Mammary epithelial cell (primary cell): ENCODE measurements at places on chromosomes 2 and 18. TPM values are rescaled to one million over a fixed set of nuclear protein-coding genes. Genes with fewer than 3 reads are reported as not detected.

- DNase-seq = no peak
These were observed 574 bp upstream of the NCL start for GRCh38 chr2:231464576-231465540.

DNA sequence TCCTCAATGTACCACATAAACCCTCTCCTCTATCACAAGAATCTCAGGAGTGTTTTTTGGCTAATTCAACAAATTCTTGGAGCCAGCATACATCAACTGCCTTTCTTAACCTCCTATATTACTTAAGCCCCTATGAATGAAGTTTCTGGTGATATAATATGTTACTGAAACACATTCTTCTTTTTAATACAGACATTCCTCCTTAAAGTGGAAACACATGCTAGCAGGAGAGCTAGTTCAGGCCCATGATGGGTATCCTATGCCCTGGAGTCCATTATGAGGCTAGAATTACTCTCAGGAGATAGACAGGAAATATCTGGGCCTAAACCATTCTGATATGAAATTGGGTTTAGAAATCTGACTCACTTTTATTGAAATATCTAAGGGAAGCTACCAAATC, 26.6 kb upstream of the RMDN2 start:
- DNase-seq = no peak

DNA sequence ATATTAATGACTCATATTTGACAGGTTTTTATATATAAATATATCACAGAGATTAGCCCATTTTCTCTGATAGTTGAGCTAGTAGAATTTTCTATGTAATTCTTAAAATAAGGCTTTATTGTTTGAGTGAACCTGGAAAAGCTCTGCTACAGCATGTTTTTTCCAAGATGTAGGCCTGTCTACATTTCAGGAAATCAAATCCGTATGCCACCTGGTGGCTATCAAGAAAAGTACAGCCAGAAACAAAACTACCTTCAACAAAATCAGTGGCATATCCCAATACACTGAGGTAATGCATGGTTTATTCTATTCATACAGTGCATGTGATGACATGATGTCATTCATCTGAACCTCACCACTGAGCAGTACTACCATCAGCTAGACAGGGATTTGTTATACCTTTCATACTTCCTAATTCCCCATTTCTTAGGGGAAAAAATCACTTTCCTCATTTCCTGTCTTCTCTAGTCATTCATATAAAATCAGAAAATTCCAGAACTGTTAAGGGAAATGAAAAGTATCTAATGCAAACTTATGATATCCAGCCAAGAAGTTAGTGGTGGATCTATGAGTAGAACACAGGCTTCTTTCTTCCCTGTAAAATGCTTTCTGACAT, 310.4 kb upstream of the SYT4 start:
- DNase-seq = peak; percentile 26

DNA sequence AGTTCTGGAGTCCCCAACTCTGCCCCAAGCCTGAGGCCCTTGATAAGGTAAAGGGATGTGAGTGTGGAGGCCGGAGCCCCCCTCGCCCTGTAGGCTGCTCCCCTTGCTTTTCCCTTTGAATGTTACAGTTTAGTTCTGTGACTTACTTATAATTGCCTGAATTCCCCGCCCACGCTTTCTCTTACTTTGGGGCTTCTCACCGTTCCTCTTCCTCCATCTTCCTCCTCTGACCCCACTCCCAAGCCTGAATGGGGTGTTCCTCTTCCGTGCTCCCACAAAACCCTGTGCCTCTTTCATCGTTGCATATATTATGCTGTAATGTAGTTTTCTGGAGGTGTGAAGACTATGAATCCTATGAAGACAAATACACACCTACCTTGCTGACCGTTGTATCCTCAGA, 15.0 kb upstream of the IL1RN start:
- DNase-seq = no peak

GRCh38 chr2:126749537-126749936, 93.6 kb downstream of the GYPC start:
- DNase-seq = no peak

DNA sequence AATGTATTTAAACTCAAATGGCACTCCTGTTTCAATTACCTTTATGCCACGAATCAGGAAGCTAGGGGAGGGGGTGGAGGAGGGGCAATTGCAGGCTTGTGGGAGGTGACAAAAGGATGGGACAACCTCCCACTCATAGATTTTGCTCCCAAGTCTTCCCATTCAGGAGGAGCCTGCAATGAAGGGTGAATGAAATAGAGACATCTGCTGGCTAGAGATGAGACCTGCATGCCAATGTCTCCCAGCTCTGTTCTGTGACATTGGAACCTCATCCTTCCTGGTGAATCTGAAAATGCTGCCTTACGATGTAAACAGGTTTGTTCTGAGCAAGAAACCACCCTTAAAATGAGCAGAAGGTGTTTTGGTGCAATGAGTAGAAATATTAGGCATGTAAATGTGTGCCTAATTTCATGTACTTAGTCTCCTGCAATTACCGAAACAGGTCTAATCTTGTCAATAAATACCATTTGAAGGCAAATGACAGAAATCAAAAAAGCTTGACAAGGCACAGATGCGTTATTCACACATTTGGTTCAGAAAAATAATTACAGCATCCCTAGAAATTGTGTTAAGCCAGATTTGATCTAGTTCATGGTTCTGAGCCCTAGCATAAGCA, 2.7 kb upstream of the PID1 start:
- DNase-seq = peak; percentile 72

NAGK gene
- 53.6 and 80.8 TPM in 2 replicates for total RNA-seq

GRCh38 chr2:196260546-196260945, 89.2 kb upstream of the STK17B start:
- DNase-seq = no peak

CD8A gene
- total RNA-seq = 0.17 TPM

DNA sequence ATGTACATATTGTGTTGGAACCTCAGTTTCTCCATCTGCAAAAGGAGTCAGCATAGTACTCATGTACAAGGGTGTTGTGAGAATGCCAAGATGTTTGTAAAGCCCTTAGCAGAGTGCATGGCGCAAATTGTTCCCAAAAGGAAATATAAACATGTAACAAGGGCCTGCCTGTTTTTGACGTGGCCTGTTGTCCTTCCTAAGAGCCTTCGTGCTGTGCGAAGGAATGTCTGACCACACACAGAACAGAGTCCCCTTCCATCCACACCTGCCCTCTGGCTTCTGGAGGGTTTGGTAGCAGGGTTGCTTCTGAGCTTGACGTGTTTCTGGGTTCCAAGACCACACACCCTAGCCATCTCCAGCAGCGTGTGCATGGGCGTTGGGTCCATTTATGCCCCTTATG, 34.9 kb downstream of the CABLES1 start:
- DNase-seq = no peak

LCT gene
- not detected in 2 replicates for total RNA-seq

- no peak for DNase-seq
These were observed 14.8 kb upstream of the INHBB start for GRCh38 chr2:120330946-120331822.

GRCh38 chr2:62550461-62550860, 44.5 kb upstream of the TMEM17 start:
- DNase-seq = no peak

LRRC30 gene
- total RNA-seq = not detected in 2 replicates

HOXD12 gene
- not detected in 2 replicates for total RNA-seq

CABYR gene
- 10.7 and 10.9 TPM in 2 replicates for total RNA-seq

DNA sequence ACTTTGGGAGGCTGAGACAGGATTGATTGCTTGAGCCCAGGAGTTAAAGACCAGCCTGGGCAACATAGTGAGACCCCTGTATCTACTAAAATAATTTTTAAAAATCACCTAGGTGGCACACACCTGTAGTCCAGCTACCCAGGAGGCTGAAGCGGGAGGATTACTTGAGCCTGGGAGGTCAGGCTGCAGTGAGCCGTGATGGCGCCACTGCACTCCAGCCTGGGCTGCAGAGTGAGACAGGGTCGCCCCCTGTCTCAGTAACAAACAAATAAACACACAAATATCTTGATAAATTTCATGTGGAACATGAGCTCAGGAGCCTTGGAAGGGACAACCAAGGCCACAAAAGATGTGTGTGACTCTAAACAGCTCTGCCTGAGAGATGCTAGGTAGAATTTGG, 11.7 kb upstream of the ANKRD53 start:
- no peak for DNase-seq

DNA sequence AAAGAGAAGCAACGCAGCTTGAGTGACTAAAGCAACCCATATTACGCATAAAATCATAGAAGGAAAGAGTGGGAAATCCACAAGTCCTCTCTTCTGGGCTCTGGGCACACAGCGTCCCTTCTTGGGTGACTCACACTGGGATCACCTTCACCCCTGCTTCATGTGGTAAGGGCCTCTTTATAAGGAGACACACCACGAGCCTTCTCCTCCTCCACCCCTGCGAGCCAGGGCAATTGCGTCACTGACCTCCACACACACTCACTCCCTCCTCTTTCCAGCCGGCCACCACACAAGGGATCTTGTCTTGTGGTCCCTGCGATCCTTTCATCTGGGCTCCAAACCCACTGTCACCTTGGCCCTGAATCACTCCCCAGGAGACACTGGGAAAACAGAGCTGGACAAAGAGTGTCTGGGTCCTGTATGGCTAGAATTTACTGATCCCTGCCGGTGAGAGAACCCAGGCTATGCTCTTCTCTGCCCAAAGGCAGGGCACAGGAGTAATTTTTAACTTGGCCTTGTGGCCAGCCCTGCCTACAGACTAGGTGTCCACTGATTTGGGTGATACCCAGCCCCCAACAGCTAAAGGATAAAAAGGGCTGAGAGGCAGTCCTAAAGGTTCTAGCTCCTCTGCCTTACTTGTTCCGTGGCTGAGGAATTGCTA, 35.3 kb downstream of the NHEJ1 start:
- peak; percentile 90 for DNase-seq

SNED1 gene
- total RNA-seq = 0.43 and 0.64 TPM in 2 replicates

DNA sequence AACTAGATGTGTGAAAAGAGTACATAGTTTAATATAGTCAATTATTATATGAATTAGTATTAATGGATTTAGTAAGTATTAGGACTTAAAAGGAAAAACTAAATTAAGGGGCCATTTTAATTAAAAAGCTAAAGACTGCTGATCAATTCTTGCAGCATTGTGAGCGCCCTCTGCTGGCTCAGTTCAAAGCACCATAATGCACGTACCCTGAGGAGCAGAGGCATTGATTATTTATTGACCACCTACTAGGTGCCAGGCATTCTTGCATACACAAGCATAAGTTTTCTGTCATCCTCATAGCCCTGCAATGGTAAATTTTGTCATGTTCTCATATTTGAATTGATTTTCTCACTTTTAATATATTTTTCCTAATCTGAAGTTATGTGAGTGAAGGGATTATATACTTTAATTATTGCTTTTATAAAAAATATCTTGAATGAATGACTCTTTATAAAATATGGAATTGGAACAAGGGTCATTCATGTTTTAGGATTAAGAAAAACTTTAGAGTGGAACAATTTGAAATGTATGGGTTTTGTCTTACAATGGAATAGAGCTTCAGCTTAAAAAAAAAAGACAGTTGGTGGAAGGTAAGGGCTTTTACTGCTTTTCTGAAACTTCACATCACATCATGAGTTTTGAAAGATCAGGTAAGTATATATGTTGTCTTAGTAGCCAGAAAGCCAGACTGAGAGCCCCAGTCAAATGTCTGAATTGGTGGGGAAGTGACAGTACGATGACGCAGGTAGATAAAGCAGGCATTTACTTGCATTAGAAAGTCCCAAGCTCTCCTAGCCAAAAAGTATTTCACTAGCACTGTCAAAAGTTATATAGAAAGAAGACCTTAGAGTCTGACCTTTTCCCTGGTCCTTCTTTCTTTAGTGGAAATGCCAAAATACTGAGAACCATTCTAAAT, 9.7 kb downstream of the ITGA4 start:
- DNase-seq = peak; percentile 25

DNA sequence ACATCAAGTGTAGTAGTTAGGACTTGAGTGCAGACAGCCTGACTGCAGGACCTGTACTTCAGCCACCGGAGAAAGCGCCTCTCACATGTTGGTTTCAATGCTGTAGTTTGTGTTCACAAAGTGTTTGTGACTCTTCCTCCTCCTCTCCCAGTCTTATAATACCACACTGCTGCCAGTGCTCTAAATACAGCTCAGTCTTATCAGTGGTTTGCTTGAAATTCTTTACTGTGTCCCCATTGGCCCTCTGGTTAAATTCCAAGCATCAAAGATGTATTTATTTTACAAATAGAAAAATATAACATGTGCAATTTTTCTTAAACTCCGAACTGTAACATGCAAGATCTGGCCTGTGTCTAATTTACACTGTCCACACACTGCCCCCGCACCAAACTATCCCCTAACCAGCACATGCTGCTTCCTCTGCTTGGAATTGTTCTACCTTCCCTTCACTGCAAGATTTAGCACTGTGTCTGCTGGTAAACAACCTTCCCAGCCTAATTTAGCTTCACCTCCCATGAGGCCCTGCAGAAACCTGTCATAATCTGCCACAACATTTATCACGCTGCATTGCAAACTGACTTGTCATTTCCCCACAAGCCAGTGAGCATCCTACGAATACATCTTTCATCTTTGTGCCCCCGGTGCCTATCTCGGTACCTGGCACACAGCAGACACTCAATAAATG, 77.1 kb downstream of the SUMO1 start:
- DNase-seq = no peak

DNA sequence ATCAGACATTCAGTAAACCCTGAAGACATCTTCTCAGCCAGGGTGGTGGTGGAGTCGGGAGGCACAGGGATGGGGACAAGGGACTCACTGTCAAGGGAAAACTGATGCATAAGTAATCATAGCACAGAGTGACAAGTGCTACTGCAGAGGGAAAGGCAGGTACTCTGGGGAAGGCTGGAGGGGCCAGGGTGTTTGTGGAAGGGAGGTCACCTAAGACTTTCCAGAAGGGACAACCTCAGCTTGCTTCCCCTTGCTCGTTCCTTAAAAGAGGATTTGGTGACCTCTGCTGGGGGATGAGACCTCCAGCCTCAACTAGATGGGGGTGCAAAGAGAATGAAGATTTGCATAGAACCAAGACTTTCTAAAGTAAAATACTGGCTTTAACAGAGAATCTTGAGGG, 99.5 kb downstream of the SLC4A3 start:
- DNase-seq = no peak

GYPC gene
- total RNA-seq = 49.7 TPM

GRCh38 chr2:105903051-105903674, 158.5 kb downstream of the NCK2 start:
- no peak for DNase-seq

POU3F3 gene
- total RNA-seq = not detected in 2 replicates

GRCh38 chr2:10057231-10058107, 14.1 kb downstream of the KLF11 start:
- DNase-seq = peak; percentile 83

GRCh38 chr2:27084297-27085061, 2.1 kb upstream of the KHK start:
- DNase-seq = no peak

- no peak for DNase-seq
These were observed 432.4 kb downstream of the FBXO15 start for GRCh38 chr18:73715210-73715670.
